ENCODE measurements at places on chromosomes 6 and 20.
A peak's percentile ranks its signal among the peaks of the same experiment; 100 is the strongest.

DNA sequence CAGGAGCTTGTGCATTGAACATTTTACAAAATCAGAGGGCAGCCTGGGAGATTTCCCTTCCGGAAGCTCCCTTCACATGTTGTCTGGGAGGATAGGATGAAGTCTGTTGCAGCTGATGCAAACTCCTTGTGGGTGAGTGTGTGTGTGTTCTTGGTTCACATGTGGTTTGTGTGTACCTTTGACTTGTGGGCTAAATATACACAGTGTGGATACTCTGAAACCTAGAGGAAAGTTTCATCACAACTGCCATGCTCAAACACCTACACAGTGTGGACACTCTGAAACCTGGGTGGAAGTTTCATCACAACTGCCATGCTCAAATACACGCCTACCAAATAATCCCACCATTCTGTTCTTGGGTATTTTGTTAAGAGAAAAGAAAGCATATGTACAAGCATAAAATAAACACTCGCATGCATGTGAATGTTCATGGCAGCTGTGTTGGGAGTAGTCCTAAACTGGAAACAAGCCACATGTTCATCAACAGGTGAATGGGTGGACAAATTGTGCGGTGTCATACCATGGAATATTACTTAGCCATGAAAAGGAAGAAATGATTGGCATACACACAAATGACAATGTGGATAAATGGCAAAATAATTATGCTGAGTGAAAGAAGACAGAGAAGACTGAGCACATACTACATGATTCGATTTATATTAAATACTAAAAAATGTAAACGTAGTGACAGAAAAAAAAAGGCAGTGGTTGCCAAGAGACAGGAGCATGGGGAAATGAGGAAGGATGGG lies 1.8 kb downstream of the SCP2D1 start:
- DNase-seq, result no peak

- DNase-seq, result no peak
Measured at GRCh38 chr6:21533678-21534077, 59.9 kb upstream of the SOX4 start.

GRCh38 chr6:39428816-39429215 lies 106.3 kb upstream of the KCNK16 start:
- DNase-seq, result no peak

DNA sequence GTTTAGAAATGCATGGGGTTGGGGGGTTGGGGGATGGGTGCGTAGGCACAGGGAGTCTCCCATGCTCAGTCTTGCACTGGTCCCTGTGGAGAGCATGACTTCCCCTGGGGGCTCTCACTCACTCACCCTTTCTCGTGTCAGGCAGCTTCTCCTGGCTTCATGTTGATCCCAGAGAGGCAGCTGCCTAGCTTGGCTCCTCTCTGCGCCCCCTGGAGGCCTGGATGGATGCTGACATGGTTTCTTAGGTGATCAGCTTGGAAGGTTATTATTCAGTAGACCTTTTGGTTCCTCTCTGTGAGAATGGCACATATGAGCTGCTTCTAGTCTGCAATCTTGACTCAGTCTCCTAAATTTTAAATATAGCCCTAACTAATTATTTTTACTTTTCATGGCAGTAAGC lies 109.3 kb upstream of the FAM83B start:
- DNase-seq, result no peak

DNA sequence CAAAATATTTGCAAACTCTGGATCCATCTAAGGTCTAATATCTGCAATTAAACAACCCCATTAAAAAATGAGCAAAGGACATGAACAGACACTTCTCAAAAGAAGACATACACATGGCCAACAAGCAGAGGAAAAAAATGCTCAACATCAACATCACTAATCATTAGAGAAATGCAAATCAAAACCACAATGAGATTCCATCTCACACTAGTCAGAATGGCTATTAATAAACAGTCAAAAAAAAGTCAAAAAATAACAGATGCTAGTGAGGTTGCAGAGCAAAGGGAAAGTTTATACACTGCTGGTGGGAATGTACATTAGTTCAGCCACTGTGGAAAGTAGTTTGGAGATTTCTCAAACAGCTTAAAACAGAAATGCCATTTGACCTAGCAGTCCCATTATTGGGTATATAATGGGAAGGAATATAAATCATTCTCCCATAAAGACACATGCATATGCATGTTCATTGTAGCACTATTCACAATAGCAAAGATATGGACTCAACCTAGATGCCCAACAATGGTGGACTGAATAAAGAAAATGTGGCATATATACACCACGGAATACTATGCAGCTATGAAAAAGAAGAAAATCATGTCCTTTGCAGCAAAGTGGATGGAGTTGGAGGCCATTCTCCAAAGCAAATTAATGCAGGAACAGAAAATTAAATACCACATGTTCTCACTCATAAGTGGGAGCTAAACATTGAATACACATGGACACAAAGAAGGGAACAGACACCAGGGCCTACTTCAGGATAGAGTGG lies 9.1 kb downstream of the ZNFX1 start:
- DNase-seq, result no peak

DNA sequence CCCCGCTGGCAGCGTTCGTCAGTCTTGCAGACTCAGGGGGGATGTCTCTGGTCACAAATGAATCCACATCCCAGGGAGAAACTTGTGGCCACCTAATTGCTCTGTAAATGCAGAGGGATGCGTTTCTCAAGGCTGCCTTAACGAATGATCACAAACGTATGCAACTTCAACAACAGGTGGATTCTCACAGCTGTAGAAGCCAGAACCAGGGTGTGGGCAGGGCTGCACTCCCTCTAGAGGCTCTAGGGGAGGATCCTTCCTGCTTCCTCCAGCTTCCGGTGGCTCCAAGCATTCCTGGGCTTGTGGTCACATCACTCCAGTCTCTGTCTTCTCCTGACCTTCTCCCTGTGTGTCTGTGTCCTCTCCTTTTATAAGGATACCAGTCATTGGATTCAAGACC lies 3.3 kb upstream of the TAF4 start:
- DNase-seq, result peak; percentile 14

- DNase-seq, result no peak
Measured at GRCh38 chr6:132750455-132751248, 7.1 kb downstream of the VNN2 start.

- DNase-seq, result no peak
Measured at GRCh38 chr6:38604700-38605099, 35.0 kb downstream of the BTBD9 start.

DNA sequence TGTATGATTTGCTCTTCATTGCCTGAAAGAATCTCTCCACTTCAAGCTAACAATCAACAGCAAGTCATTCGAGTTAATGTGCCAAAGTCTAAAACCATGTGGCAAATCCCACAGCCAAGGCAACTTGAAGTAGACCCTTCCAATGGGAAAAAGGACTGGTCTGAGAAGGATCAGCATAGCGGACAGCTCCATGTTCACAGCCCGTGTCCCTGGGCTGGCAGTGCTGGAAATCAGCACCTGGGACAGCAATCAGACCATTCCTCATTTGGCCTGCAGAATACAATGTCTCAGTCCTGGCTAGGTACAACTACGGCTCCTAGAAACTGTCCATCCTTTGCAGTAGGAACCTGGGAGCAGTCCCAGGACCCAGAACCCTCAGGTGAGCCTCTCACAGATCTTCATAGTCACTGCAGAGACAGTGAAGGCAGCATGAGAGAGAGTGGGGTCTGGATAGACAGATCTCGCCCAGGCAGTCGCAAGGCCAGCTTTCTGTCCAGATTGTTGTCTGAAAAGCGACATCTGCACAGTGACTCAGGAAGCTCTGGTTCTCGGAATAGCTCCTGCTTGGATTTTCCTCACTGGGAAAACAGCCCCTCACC lies 1.1 kb downstream of the GJA10 start:
- DNase-seq, result no peak

DNA sequence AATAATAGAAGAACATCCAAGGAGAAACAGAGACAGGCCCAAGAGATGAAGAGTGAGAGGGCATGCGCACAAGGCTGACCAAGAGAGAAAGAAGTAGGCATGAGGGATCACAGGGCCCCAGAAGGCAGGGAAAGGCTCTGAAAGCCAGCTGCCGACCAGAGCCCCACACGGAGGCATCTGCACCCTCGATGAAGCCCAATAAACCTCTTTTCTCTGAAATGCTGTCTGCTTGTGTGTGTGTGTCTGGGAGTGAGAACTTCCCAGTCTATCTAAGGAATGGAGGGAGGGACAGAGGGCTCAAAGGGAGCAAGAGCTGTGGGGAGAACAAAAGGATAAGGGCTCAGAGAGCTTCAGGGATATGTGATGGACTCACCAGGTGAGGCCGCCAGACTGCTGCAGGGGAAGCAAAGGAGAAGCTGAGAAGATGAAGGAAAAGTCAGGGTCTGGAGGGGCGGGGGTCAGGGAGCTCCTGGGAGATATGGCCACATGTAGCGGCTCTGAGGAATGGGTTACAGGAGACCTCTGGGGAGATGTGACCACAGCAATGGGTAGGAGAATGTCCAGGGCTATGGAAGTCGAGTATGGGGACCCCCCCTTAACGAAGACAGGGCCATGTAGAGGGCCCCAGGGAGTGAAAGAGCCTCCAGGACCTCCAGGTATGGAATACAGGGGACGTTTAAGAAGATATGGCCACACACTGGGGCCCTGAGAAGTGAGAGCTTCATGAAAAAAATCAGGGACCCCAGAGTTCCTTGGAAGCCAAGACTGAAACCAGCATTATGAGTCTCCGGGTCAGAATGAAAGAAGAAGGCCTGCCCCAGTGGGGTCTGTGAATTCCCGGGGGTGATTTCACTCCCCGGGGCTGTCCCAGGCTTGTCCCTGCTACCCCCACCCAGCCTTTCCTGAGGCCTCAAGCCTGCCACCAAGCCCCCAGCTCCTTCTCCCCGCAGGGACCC lies 981 bp upstream of the TNF start:
- no peak for DNase-seq

- no peak for DNase-seq
Measured at GRCh38 chr6:12150812-12151432, 138.8 kb downstream of the HIVEP1 start.

DNA sequence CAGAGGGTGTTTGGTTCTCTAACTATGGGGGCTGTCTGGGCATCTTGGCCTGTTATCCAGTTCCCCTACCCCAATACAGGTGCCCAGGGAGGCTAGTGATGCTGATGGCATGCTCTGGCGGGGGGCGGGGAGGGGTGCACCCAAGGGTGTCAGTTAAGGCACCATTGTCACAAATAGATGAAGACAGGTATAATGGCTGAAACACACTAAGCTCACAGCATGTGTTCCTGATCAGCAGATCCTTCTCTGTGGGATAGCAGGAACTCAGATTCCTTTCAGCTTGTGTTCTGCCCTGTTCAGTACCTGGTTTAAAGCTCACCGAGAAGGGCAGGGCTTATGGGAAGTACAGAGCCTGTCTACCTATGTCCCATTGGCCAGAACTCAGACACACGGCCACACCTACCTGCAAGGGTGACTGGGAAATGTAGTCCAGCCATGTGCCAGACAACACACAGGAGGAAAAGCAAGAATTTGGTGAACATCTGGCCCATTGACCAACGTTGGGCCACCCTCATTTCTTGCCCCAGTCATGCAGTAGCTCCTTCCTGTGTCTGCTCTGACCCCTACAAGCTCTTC lies 3.4 kb upstream of the RSPO4 start:
- no peak for DNase-seq

GRCh38 chr6:150996968-150997367 lies 131.5 kb downstream of the MTHFD1L start:
- DNase-seq, result no peak

GRCh38 chr20:39874049-39874893 lies 814.8 kb downstream of the MAFB start:
- peak; percentile 53 for DNase-seq

Measured in breast epithelium (tissue), 4 donors.